ENCODE measurements at places on chromosomes 6 and 20. TPM values are rescaled to one million over a fixed set of nuclear protein-coding genes. Genes with fewer than 3 reads are reported as not detected.

The SNRPB gene
- total RNA-seq: 123 TPM

The CD83 gene
- 339 TPM for total RNA-seq

The FOXF2 gene
- not detected for total RNA-seq

The EFCAB8 gene
- total RNA-seq: 3.8 TPM

The RHAG gene
- not detected for total RNA-seq

The UTRN gene
- total RNA-seq: 224 TPM

The SLC17A2 gene
- total RNA-seq: not detected

The PACRG gene
- not detected for total RNA-seq

The CDS2 gene
- total RNA-seq: 48.6 TPM

The TREM2 gene
- not detected for total RNA-seq

The TBX18 gene
- not detected for total RNA-seq

The SCUBE3 gene
- not detected for total RNA-seq

The OXT gene
- total RNA-seq: 1.4 TPM

The SPEF1 gene
- not detected for total RNA-seq

The RRP36 gene
- total RNA-seq: 46.2 TPM

The MOG gene
- not detected for total RNA-seq

The RAB44 gene
- total RNA-seq: 0.19 TPM

The BPIFA1 gene
- total RNA-seq: not detected

The LIN28B gene
- not detected for total RNA-seq

The RUNX2 gene
- 2.2 TPM for total RNA-seq

The ISM1 gene
- total RNA-seq: not detected

The CRYBG1 gene
- total RNA-seq: 47.2 TPM

All from B cell (primary cell).